ENCODE measurements at places on chromosomes 16 and 17. TPM values are rescaled to one million over a fixed set of nuclear protein-coding genes. Genes with fewer than 3 reads are reported as not detected.

NGFR gene
- total RNA-seq, result under 0.01 TPM

CLEC3A gene
- total RNA-seq, result not detected

CES4A gene
- 2.1 TPM for total RNA-seq

RRAD gene
- 83.7 TPM for total RNA-seq

ASPHD1 gene
- 5.9 TPM for total RNA-seq

KRT15 gene
- not detected for total RNA-seq

SLC4A1 gene
- total RNA-seq, result not detected

TELO2 gene
- 10.9 TPM for total RNA-seq

KRTAP9-9 gene
- total RNA-seq, result not detected

HEATR9 gene
- not detected for total RNA-seq

NHLRC4 gene
- 2.1 TPM for total RNA-seq

ZNF205 gene
- total RNA-seq, result 16.4 TPM

CRLF3 gene
- 14.1 TPM for total RNA-seq

Measured in fibroblast of lung (primary cell).